ENCODE measurements at places on chromosomes 1 and 21. TPM values are rescaled to one million over a fixed set of nuclear protein-coding genes. Genes with fewer than 3 reads are reported as not detected.

The FCRL5 gene
- polyA plus RNA-seq = 0.15 TPM

The MCOLN2 gene
- polyA plus RNA-seq = 0.38 TPM

The PDZK1 gene
- 2.6 TPM for polyA plus RNA-seq

The SLC37A1 gene
- 2.2 TPM for polyA plus RNA-seq

The ERICH3 gene
- polyA plus RNA-seq = 0.09 TPM

GRCh38 chr1:206911064-206911663 lies 10.6 kb downstream of the FCMR start:
- peak; percentile 71 for DNase-seq

- no peak for DNase-seq
Observed at GRCh38 chr1:55522353-55522903, 307.3 kb upstream of the USP24 start.

GRCh38 chr1:59394706-59395425 lies 98.0 kb downstream of the FGGY start:
- DNase-seq = no peak

- DNase-seq = no peak
Observed at GRCh38 chr1:12614402-12615158, 3.4 kb downstream of the DHRS3 start.

Data from muscle of arm (tissue), 14 donors.